Activated T-cell treated with anti-CD3 and anti-CD28 coated beads for 24 hours (primary cell): ENCODE measurements at places on chromosomes 2 and 18.

GRCh38 chr2:70981866-70982810 is 3.7 kb downstream of the ANKRD53 start:
- DNase-seq = no peak

GRCh38 chr2:234840336-234840735 is 111.5 kb upstream of the SH3BP4 start:
- DNase-seq = no peak

- DNase-seq = no peak
These were observed 7.4 kb downstream of the MYL12B start for GRCh38 chr18:3269241-3269913.

GRCh38 chr2:180374502-180375281 is 367.6 kb upstream of the CWC22 start:
- no peak for DNase-seq

- DNase-seq = no peak
These were observed 37.5 kb downstream of the ANO7 start for GRCh38 chr2:241225983-241226382.

- no peak for DNase-seq
These were observed 37.5 kb downstream of the CMPK2 start for GRCh38 chr2:6828299-6828584.

DNA sequence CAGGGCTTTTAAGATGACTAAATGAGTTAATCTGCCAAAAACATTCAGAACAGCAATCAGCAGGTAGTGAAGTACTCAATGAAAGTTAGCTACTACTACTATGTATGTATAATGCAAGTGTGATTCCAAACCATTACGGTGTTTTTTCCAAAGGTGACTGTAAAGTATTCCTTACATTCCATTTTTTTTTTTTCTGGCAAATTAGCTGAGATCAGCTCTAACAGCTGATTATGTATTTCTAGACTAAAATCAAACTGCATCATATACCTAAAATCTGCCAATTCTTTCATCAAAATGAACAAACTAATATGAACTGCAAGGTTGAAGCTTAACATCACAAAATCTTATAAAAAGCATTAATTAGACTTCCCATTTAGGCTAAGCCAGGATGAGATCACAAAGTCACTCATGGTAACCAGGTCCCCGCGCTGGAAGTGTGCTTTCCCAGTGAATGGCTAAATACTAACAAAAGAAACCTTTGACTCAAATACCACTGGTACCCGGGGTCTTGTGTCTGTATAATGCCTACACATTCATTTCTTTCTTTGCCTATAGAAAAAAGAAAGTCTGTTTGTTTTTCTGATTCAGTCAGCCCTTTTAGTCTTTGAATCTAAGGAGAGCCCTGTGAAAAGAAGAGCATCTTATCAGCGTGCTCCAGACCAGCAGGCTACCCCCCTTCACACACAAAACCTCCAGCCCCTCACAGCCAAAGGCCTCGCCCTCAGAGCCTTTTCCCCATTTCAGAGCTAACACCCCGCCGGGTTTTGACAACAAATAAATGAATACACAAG is 88.3 kb downstream of the RBMS1 start:
- DNase-seq = no peak

GRCh38 chr2:75480971-75481836 is 79.5 kb downstream of the EVA1A start:
- no peak for DNase-seq

DNA sequence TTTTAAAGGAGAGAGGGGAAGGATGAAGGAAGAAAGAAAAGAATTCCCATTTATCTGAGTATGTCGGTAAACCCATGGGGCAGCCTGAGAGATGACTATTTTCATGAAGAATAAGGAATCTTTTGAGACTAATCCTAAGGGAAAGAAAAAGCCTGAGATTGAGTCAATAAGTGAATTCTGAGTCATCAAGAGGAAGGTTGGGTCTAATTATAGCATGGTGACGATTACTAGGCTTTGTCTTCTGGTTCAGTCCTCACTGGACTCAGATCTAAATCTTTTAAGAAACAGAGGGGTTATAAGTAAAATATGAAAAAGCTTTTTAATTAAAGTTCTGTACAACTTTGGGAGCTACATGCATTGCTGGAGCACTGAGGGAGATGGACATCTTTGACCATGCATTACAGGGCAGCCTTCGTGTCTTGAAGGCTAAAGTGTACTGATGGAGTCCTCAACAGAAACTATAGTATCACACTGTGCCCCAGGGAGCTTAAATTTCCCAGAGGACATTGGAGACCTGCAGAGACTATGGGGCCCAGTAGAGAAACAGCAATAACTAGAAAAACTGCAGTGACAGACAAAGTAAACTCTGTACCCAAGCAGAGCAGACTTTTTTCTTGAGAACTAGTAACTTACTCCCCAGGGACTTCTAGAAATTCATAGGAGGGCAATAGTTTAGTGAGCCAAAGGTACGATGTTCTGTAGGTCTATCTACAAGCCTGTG is 260.9 kb downstream of the RAD51AP2 start:
- DNase-seq = no peak

DNA sequence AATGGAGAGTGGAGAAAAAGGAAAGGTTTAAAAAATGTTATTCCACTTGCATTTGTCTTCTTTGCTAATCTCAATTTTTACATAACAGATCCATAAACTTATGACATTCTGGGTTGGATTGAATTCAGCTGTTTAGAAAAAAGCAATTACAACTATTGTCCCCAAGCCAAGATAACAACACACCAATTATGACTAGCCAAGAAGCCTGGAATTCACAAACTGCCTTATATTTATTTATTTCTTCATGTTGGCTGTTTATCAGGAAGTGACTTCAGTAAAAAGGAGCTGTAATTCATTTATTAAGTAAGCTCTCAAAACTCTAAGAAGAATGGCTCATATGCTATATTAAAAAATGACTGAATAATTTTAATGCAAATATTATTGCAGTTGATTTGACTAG is 137.4 kb downstream of the CALCRL start:
- DNase-seq = no peak

GRCh38 chr2:37543999-37544557 is 127.4 kb downstream of the CDC42EP3 start:
- no peak for DNase-seq

GRCh38 chr2:234406085-234406484 is 90.8 kb downstream of the ARL4C start:
- no peak for DNase-seq

GRCh38 chr2:46034535-46034934 is 262.7 kb upstream of the EPAS1 start:
- DNase-seq = no peak

- no peak for DNase-seq
These were observed 49.5 kb upstream of the BCL11A start for GRCh38 chr2:60602828-60603532.

- no peak for DNase-seq
These were observed 317.2 kb downstream of the TSN start for GRCh38 chr2:122072666-122073065.

DNA sequence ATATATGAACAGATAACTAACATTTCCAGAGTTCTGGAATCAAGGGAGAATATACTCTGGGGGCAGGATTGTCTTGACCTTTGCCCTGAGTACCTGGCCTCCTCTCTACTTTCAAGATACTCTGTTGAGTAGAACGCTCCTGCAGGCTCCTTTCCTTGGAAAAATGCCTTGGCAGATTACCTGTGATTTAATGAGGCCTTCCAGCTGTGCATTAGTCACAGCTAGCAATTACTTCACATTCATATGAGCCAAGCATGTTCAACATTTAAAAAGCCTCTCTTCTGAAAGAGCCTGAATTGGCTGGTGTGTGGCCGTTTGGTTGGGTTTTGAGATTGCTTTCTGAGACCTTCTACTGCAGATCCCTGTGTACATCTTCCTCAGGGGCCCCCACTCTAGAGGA is 142.2 kb downstream of the PLCL1 start:
- DNase-seq = no peak

- DNase-seq = no peak
These were observed 127.8 kb downstream of the CERS6 start for GRCh38 chr2:168583710-168584521.

GRCh38 chr18:30967701-30968100 is 74.8 kb downstream of the DSC3 start:
- no peak for DNase-seq

DNA sequence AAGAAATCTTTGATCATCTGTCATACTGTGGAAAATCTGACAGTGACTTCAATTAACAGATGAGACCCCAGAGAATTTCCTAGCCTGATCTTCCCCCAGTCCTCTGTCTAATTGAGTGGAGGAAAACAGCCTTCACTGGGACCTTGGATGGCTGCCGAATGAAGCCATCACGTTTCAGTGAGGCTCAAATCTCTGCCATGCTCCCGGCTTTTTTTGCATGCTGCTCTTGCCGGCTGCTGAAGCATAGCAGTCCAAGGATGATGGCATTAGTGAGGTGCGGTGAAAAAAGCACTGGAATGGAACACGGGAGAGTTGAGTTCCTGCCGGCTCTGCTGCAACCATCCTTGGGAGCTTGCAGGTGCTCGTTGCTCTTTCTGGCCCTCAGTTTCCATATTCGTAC is 430.5 kb downstream of the SLC4A3 start:
- DNase-seq = no peak

GRCh38 chr18:11689669-11690565 is 853 bp downstream of the GNAL start:
- DNase-seq = no peak

GRCh38 chr18:26614374-26614773 is 66.0 kb upstream of the KCTD1 start:
- DNase-seq = no peak

- no peak for DNase-seq
These were observed 62.2 kb upstream of the SCYGR2 start for GRCh38 chr2:227536445-227536844.
